ENCODE measurements at places on chromosomes 3 and 15. TPM values are rescaled to one million over a fixed set of nuclear protein-coding genes. Genes with fewer than 3 reads are reported as not detected.

The MAP6D1 gene
- 9.9 TPM for total RNA-seq

GRCh38 chr3:42851228-42851834 lies 24.3 kb downstream of the CYP8B1 start:
- H3K36me3 ChIP-seq: no peaks in the 10 kb centered on the region
- H3K27me3 ChIP-seq: no peaks in the 10 kb centered on the region
- no peaks in the 10 kb centered on the region for H3K4me1 ChIP-seq
- peak; percentile 28 for DNase-seq
- H3K4me3 ChIP-seq: no peak overlapping the region

DNA sequence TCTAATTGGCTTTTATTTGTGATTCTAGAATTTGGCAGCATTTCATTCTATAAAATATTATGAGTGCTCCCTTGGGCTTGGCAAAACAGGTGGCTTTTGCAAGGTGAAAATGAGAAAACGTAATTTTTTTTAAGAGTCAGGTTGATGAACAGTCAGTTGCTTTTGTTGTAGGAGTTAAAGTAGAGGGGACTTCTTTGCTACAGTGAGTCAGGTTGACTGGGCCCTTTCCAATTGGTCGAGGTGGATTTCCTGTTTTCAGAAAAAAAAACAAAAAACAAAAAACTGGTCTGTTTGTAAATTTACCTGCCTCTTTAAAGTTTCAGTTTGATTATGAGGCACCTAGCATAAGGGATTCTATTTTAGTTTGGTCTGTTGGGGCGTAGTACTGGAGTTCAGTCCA lies 1469.4 kb upstream of the GBE1 start:
- no peaks in the 10 kb centered on the region for H3K36me3 ChIP-seq
- H3K27ac ChIP-seq: no peak overlapping the region
- H3K4me1 ChIP-seq: no peaks in the 10 kb centered on the region
- no peak for DNase-seq
- no peaks in the 10 kb centered on the region for H3K27me3 ChIP-seq

The GPR27 gene
- not detected for total RNA-seq

The IMPG2 gene
- 0.35 TPM for total RNA-seq

DNA sequence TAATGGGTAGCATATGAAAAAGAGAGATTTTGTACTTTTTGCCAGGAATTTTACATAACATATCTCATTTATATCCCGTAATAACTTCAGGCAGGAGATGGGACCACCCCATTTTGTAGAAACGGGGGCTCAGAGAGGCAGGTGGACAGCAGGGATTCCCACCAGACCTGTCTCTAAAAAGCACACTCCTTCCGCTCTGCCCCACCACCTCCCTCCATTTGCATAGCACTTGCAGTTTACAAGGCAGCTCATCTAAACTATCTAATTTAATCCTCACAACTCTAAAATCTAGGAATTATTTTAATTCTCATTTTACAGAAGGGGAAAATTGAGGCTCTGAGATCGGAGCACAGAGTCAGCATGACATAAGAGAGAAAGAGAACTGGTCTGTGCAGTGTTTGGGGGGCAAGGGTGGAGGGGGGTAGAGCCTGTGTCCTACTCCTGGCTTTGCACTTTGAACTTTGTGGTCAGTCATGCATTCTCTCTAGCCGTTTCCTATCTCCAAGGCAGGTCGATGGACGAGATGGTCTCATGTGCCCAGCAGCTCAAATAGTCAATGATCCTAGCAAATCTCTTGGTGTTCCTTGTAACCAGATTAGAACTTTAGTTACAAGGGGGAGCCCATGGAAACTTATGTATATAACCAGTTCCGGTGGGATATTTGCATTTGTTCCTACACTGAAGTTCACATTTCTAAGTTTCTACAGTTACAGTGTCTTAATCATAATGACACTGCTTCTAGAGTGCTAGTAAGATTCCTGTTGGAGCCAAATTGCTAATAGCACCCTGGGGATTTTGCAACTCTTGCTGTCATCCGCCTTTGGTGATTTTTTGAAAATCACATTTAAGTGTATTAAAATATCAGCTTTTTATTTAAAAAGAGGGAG lies 18.6 kb downstream of the CRYGS start:
- no peak for DNase-seq
- H3K36me3 ChIP-seq: no peaks in the 10 kb centered on the region
- H3K4me1 ChIP-seq: no peaks in the 10 kb centered on the region

DNA sequence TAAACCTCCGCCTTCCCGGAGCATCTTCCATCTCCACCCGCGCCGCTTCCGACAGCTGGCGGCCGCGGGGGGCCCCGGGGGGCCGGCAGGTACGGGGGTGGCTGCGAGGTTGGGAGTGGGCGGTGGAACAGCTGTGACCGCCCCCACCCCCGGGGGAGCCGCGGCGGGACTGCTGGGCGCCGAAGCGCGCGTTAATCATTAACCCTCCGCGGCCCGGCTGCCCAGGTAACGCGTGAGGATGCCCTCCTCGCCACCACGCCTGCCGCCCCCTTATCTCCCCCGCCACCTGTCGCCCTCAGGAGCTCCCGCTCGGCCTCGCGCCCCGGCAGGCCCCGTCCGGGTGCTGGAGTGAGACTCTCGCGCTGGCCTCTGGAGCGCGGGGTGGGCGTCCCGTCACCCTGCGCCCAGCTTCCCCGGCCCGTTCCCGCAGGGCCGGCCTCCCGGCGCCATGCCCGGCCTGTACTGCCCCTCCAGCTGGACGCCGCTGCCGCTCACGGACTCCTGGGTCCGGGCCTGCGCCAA lies 757 bp downstream of the VWA5B2 start:
- peak overlapping the region; percentile 47 for H3K4me3 ChIP-seq
- H3K27me3 ChIP-seq: peaks cover 24% of the 10 kb centered on the region

GRCh38 chr3:157387708-157388435 lies 48.8 kb upstream of the PTX3 start:
- no peak overlapping the region for H3K27ac ChIP-seq
- no peaks in the 10 kb centered on the region for H3K36me3 ChIP-seq
- H3K27me3 ChIP-seq: no peaks in the 10 kb centered on the region
- no peak overlapping the region for H3K4me3 ChIP-seq

The SCN11A gene
- total RNA-seq: 0.67 TPM

GRCh38 chr15:74809956-74810355 lies 2.7 kb upstream of the LMAN1L start:
- no peak overlapping the region for H3K27ac ChIP-seq
- H3K27me3 ChIP-seq: no peaks in the 10 kb centered on the region
- DNase-seq: no peak
- H3K4me1 ChIP-seq: peaks cover 19% of the 10 kb centered on the region

GRCh38 chr3:18609187-18609586 lies 184.0 kb upstream of the SATB1 start:
- no peak overlapping the region for H3K27ac ChIP-seq
- no peaks in the 10 kb centered on the region for H3K36me3 ChIP-seq
- no peaks in the 10 kb centered on the region for H3K27me3 ChIP-seq
- DNase-seq: no peak
- no peaks in the 10 kb centered on the region for H3K4me1 ChIP-seq
- no peak overlapping the region for H3K4me3 ChIP-seq

GRCh38 chr15:22887157-22887951 lies 48.9 kb downstream of the NIPA2 start:
- H3K27me3 ChIP-seq: no peaks in the 10 kb centered on the region
- no peak for DNase-seq
- H3K27ac ChIP-seq: peak overlapping the region; percentile 38
- no peak overlapping the region for H3K4me3 ChIP-seq

- no peaks in the 10 kb centered on the region for H3K27me3 ChIP-seq
- DNase-seq: no peak
- H3K4me1 ChIP-seq: no peaks in the 10 kb centered on the region
- no peaks in the 10 kb centered on the region for H3K36me3 ChIP-seq
These were observed 236.9 kb upstream of the BHLHE40 start for GRCh38 chr3:4742359-4742758.

The TOP2B gene
- 73.9 TPM for total RNA-seq

GRCh38 chr3:129343643-129344360 lies 65.1 kb downstream of the HMCES start:
- no peaks in the 10 kb centered on the region for H3K36me3 ChIP-seq
- no peaks in the 10 kb centered on the region for H3K27me3 ChIP-seq
- H3K27ac ChIP-seq: no peak overlapping the region
- peak overlapping the region; percentile 46 for H3K4me3 ChIP-seq
- DNase-seq: no peak
- H3K4me1 ChIP-seq: no peaks in the 10 kb centered on the region

The PARP15 gene
- 9.5 TPM for total RNA-seq

DNA sequence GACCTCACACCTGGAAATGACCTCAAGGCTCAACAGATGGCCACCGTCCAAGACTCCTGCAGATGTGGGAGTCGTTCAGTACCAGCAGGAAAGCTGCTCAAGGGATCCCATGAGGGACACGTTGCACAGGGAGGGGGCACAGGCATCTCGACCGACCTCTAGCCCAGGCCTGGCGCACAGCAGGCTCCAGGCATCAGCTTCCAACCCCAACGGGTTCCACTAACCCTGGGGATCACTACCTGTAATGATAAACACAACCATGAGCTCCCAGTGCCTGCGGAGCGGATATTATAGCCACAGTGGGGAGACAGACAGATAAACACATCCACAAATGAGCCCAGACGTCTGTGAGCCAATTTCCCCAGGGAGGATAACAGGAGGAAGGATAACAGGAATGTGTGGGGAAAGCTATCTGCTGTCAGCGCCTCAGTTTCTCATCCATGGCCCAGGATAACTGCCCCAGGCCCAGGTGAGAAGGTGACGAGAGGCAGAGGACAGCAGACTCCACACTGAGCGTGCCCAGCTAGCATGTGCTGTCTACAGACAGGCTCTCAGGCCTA lies 19.9 kb downstream of the NUP210 start:
- H3K27ac ChIP-seq: no peak overlapping the region
- H3K27me3 ChIP-seq: no peaks in the 10 kb centered on the region
- H3K4me3 ChIP-seq: no peak overlapping the region
- H3K4me1 ChIP-seq: no peaks in the 10 kb centered on the region

The CD86 gene
- 10.7 TPM for total RNA-seq

DNA sequence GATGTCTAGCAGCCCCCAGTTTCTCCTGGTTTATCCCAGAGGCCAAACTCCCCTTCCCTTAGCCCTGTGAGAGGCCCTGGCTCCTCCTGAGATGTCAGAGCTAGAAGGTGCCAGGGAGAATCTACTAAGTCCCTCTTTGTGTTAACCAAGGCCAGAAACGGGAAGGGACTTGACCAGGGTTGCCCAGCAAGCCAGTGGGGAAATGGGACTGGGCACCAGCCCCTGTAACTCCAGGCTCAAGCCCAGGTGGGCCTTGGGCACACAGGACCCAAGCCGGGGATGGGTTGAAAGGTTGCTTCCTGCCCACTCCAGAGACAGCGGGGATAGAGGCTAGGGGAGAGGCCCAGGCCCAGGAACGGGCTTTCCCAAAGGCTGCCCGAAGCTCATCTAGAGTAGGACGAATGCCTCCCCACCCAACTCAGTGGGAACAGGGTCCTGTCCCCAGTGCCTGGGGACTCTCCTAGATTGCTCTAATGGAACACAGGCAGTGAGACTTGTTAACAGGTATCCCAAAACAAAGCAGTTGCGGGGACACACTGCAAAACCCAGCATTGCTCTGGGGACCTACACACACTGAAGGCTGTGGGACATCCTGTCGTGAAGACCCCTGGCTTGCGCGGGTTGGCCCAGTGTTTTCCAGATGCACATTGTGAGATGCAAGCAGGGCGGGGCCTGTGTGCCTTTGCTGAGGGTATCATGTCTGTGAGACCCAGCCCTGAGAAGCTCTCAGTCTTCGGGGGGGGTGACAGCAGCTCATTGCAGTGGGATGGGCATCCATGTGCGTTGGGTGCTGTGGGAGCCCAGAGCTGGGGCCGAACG lies 12.9 kb upstream of the TXNRD3 start:
- H3K27ac ChIP-seq: no peak overlapping the region
- no peaks in the 10 kb centered on the region for H3K36me3 ChIP-seq
- H3K4me1 ChIP-seq: no peaks in the 10 kb centered on the region
- no peak for DNase-seq
- no peak overlapping the region for H3K4me3 ChIP-seq
- no peaks in the 10 kb centered on the region for H3K27me3 ChIP-seq

The ST8SIA2 gene
- total RNA-seq: not detected

The KCNH8 gene
- 1.9 TPM for total RNA-seq

The RPL39L gene
- not detected for total RNA-seq

DNA sequence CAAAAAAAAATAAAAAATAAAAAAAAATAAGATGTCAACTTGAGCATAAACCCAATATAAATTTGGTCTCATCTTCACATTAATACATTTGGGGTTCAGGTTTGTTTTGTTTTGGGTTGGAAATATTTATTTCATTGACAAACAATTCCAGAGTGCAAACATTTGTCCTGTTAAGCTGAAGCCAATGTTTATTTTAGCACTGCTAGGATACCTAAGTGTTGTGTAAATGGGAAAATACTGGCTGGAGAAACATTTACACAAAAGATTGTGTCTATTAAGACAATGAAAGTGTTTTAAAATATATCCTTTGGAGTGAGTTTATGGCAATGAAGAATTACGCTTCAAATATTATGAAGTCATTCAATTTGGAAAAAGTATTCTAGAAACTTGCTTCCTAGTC lies 91.1 kb downstream of the MEIS2 start:
- H3K27me3 ChIP-seq: no peaks in the 10 kb centered on the region
- no peak overlapping the region for H3K4me3 ChIP-seq
- no peak overlapping the region for H3K27ac ChIP-seq

The AGBL1 gene
- total RNA-seq: not detected

The HIGD1A gene
- total RNA-seq: 278 TPM

- H3K36me3 ChIP-seq: no peaks in the 10 kb centered on the region
- no peak for DNase-seq
- no peak overlapping the region for H3K4me3 ChIP-seq
- H3K4me1 ChIP-seq: no peaks in the 10 kb centered on the region
- no peaks in the 10 kb centered on the region for H3K27me3 ChIP-seq
- no peak overlapping the region for H3K27ac ChIP-seq
These were observed 133.3 kb downstream of the CHDH start for GRCh38 chr3:53712817-53713388.

The ANKRD63 gene
- not detected for total RNA-seq

DNA sequence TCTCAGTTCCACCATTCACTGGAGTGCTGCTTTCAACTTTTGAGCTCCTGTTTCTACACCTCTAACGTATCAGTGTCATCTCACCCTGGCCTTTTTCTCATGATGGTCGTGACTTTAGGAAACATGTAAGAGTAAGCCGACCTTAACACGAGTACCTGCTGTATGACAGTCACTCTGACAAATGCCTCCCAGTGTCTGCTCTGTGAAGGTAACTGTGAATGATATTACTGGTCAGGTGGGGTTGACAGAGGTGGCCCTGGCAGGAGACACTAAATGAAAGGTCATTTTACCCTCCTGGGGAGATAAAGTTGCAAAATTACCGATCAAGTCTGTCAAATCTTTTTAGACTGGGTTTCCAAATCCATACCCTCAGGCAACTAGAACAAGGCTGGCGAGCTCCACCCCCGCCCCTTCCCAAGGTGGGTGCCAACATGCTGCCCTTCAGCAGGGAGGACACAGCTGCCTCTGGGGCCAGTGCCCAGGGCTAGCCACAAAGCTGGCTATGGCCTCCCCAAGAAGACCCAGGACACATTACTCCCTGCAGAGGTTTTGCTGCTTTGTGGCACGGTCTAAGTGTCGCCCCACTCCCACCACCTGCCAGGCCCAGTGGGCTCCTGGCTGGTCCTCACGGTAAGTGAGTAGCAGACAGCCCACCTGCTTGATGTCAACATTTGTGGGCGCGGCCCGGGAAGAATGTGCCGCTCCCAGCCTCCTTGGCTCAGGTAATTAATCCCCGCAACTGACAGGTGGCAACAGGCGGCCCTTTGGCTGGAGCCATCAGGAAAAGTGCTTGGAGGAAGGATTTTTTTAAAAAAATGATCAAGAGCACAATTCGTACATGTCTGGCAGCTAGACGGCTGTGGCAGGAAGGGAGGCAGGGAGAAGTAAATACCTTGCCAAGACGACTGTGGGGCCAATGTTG lies 211.8 kb downstream of the TP63 start:
- H3K4me3 ChIP-seq: no peak overlapping the region
- no peak overlapping the region for H3K27ac ChIP-seq
- no peaks in the 10 kb centered on the region for H3K36me3 ChIP-seq
- H3K27me3 ChIP-seq: no peaks in the 10 kb centered on the region
